ENCODE measurements at places on chromosomes 6 and 20.

DNA sequence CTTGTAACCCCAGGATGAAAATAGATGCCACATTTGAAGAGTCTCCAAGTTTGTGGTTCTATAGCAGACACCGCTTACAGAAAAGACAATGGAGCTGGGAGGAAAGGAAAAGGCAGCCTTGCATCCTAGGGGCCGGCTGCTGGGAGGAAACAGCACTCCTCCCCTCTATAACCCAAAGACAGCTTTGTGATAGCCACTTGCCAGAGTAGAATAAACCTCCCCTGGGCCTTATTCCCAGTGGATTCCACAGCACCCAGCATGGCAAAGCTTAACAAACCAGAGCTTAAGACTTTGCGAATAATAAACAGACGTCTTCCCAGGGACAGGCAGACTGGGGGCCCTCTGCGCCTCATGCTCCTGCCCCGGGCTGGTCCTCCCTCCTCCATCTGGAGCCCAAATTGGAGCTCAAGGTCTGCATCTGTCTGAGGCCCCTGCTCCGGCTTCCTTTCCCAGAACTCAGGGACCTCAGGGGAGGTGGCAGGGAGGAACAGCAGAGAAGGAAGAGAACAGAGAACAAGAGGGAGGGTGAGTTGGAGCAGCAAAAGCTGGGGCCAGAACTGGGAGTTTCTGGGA, 8.8 kb upstream of the TAF8 start:
- DNase-seq: no peak

DNA sequence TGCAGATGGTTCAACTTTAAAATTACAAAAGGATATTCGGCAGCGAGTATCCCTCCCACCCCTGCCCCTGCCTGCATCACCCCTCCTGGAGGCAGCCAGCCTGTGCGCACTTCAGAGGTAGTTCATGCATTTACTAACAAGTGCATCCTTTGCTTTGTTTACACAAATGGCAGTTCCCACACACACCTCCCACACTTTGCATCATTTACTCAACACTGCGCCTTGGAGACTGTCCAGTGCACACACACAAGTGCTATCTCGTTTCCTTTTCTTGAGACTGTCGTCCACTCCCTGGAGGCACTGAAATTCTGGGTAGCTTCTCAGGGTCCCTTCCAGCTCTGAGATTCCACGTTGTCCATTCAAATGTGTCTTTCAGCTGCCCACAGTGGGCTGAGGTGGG, 53.1 kb upstream of the VSX1 start:
- DNase-seq: no peak

DNA sequence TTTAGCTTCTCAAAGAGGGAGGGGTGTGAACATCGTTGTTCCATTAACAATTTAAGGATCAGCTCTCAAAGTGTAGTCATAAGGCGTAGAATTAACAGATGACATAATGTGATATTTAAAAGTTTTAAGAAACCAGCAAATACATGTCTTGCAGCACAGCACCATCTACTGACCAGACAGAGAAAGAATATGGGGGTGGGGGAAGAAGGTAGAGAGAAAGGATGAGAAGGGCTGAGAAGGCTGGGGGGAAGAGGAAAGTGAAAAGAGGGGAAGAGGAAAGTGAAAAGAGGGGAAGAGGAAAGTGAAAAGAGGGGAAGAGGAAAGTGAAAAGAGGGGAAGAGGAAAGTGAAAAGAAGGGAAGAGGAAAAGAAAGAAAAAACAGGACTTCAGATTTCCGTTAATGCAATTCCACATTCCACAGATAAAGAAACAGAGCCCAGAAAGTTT, 80.9 kb downstream of the HAO1 start:
- DNase-seq: peak; percentile 15

- no peak for DNase-seq
Observed at GRCh38 chr6:149683256-149683859, 34.5 kb downstream of the LATS1 start.
